ENCODE measurements at places on chromosomes 11 and 22.

- DNase-seq = no peak
These were observed 74.2 kb downstream of the KIRREL3 start for GRCh38 chr11:126926376-126926791.

DNA sequence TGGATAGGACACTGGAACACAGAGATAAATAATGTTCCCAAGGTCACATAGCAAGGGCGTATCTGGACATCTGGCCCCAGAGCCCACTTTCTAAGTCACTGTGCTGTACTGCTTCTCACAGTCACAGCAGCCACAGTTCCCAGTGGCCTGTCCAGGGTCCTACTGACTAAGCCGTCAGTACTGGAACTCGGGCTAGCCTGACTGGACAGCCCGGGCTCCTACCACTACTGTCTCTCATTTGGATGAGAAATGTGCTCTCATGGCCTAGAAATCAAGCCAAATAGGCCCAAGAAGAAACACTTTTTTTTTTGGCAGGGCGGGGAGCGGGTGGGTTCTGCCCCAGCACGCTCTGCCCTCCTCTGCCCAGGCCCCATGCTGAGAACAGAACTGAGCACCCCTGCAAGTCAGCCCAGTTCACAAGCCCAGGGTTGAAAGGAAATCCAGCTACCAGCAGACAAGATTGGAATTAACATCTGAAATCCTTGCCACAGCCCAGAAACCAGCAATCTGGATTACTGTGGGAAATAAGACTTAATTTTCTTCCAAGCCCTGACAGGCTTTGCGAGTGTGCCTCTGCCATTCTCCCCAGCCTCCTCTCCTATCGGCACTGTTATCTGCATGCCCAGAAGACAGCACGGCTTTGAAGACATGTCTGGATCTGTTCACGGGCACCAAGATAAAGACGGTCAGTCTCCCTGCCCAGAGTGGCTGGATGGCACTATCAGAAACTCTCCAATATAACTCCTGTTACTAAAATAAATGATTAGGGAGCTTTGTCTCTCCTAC, 182.9 kb upstream of the NCAM1 start:
- no peak for DNase-seq

DNA sequence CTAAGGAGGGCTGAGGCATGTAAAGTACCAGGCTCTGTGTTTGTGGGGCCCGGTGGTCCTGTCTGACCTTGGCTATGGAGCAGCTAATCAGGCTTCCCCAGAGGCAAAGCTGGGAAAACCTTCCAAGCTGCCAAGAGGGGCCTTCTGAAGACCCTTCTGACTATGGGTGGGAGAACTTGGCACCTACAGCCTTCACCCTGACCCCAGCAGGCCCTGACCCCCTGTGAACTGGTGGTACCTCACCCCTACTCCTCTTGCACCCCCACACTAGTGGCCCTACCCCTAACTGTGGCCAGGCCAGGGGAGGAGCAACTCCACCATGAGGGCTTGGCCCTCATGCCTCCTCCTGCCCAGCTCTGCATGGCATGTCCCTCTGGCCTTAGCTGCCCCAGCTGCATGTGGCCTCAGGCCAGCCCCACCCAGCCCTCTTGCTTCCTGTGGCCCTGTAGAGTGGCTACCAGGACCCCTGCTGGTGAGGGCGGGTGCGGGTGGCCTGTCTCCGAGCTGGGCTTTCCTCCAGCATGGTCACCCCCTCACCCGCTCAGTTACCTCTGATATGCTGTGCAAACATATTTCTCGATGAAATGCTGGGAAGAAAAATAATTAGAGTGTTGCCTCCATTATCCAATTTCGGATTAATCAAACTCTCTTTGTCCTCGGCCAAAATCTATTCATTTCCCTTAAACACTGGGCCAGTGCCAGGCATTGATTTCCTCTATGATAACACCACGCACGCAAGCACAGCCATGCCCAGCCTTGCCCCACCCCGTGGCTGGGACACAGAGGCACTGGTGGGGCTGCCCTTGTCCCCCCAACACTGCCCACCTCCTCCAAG, 7.5 kb downstream of the GNAZ start:
- no peak for DNase-seq

GRCh38 chr22:35400501-35400790, 506 bp downstream of the MCM5 start:
- peak; percentile 1 for DNase-seq

GRCh38 chr11:6225896-6226295, 8.5 kb downstream of the FHIP1B start:
- no peak for DNase-seq

DNA sequence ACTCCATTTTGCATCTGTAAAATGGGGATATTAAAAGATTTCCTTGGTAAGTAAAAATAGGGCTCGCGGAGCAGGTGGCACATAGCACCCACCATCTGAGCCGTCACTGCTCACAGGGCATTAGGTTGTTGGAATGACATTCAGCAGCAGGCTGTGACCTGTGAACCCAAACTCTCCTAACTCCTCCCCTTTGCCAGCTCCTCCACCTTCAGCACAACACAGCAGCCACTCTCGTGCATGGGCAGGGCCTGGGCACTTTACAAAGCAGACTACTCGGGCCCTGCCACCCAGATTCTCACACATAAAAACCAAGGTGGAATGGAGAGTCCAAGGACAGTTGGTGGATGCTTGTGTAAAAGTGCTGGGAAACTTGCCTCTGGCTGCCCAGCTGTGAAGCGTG, 77.2 kb downstream of the FLI1 start:
- no peak for DNase-seq

- DNase-seq = no peak
These were observed 133.7 kb downstream of the CTTN start for GRCh38 chr11:70532066-70532440.

DNA sequence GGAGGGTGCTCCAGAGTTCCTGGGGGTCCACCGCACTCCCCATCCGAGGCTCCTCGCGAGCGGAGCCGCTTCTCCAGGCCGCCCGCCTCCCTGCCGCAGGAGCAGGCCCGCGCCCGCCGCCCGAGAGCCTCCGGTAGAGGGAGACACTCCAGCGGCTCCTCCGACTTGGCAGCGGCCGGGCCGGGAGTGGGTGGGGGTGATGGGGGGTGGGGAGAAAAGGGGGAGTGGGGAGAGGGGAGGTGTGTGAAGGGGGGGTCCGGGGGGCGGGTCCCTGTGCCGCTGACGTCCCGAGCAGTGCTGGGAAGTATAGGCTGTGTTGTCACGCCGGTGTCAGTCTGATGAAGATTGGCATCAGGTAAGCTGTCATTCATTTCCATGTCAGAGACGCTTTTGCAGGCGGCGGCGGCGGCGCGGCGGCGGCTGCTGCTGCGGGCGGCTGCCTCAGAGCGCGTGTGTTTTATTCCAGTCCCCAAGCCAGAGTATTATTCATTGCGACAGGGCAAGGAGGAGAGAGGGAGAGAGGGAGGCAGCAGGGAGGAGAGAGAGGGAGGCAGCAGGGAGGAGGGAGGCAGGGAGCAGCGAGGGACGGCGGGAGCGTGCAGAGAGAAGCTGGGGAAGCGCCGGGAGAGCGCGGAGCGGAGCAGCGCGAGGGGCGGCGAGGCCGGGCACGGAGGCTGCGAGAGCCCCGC, at the start of gene PKNOX2:
Gene PKNOX2, plus strand, starts transcription at position 330 of the 689 bp plus-strand sequence. CDS start 186,555 bp downstream, outside the sequence.
- peak; percentile 34 for DNase-seq

Data from NCI-H1436 (cell line).